ENCODE measurements at places on chromosomes 13 and 19.

DNA sequence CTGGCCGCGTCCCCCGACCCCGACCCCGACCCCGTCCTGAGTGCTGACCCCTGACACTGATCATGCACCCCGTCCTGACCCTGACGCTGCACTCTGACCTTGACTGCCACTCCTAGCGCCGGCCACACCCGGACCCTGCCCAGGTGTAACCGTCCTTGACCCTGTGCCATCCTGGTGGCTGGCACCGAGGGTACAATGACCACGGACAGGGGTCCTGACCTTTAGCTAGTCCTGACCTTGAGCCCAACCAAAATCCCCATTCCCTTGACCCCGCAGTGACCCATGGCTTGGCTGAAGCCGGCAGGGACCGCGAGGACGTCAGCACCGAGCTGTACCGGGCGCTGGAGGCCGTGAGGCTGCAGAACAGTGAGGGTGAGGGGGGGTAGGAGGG is 25.9 kb downstream of the CLEC4M start:
- DNase-seq: no peak

DNA sequence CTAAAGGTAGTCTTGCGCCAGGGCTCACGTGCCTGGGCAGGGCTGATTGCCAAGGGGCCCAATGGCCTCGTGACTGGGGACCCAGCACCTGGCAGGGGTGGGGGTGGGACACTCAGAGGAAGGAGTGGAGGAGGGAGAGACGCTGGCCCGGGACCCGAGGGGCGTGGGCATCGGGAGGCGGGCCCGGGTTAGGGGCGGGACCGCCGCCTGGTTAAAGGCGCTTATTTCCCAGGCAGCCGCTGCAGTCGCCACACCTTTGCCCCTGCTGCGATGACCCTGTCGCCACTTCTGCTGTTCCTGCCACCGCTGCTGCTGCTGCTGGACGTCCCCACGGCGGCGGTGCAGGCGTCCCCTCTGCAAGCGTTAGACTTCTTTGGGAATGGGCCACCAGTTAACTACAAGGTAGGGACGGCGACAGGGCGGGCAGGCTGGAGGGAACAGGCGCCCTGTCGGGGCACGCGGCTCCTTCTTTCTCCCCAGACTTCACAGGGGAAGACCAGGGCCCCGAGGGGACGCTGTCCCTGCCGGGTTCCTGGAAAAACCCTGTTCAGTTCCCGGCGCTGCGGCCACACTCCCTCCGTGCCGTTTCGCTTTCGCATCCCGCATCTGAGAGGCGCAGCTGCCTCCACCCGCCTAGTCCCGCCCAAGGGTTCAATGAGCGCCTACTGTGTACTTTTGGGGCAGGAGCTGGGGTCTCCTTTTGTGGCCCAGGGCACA is at the start of gene IFI30:
Gene IFI30, plus strand, starts transcription at position 242 of the 717 bp plus-strand sequence. Its CDS starts 29 bp downstream, at position 271.
- peak; percentile 38 for DNase-seq

GRCh38 chr19:38700350-38700901 is 43.8 kb downstream of the CAPN12 start:
- DNase-seq: no peak

DNA sequence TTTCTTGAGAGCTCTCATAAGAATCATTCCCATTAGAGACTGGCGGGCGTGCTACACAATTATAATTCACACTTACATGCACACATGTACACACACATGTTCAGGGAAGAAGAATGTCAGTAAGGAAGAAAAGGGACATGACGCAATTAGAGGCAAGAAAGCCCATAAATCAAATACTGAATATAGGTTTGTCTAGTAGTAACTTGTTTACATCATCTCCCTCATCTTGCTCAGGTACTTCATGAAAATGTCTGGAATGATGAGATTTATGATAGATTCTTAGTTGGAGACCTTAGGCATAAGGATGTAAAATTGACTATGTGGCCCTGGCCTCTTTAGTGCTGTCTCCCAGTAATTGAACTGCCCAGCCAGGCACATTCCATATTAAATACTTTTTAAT is 628.0 kb upstream of the PCDH20 start:
- no peak for DNase-seq

DNA sequence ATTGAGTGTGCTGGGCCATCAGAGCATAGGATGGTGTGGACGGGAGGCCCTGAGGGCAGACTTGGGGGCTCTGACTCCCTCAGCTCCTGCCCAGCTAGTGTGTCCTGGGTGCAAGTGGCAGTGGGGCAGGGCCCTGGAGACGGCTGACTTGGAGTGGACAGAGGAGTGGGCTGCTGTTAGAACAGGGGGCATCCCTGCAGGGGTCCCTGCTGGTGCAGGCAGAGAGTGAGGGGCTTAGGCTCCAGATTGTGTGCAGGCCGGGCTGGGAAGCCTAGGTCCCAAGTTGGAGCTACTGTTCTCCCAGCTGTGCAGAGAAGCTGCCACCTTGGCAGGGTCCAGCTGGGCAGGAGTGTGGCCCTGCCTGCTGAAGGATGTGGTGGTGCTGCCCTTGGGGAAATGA is 8.6 kb downstream of the KCTD15 start:
- DNase-seq: no peak

DNA sequence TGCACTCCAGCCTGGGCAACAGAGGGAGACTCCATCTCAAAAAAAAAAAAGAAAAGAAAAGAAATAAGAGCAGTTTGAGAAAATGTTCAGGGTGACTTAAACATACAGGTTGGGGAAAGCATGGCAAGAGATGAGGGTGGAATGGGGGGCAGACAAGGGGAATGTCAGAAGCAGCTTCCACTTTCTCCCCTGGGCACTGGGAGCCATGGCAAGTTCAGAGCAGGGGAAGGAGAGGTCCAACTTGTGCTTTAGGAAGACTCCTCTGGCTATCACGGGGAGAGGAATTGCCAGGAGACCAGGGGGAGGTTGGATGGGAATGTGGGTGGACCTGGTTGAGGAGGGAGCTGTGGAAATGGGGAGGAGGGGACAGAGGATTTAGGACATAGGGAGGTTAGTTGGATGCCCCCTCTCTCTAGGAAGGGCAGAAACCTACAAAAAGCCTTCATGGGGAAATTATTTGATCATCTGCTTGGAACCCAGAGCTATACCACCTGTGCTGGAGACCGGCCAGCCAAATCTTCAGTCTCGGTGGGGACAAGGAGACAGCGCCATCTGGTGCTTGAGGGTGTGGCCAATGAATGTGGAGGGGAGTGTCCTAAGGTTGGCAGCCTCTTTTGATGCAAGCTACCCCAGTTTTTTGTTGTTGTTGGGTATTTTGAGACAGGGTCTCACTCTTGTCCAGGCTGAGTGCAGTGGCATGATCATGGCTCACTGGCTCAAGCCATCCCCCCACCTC is 7.3 kb upstream of the STRN4 start:
- DNase-seq: peak; percentile 36

DNA sequence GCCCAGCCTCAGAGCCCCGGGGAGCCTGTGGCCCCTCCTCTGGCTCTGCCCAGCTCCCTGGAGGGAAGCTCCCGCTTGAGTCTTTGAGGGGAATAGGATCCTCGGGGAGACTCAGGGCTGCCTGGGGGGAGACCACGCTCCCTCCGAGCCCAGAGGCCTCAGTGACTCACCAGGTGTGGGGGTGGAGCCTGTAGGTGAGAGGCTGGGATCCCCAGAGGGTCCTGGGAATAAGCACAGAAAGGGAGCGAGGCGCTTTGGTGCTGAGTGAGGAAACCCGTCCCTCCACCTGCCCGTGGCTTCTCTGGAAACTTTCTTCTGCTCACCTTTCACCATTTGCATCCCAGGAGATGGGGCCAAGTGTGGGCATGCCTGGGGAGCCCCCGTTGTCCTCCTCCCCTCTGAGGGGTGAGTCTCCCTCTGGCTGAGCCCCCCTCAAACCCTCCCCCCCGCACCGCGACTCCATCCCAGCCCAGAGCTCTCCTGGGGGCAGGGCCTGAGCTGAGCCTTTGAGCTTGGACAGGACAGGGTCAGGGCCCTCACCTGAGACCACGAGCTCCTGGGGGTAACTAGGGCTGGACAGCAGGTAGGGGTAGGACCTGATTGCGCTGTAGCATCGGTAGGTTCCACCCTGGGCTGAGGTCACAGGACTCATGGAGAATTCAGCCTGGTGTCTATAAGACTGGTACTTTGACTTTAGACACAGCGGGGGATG is 2.7 kb downstream of the LILRB5 start:
- no peak for DNase-seq

- no peak for DNase-seq
Measured at GRCh38 chr13:73715911-73716510, 418.2 kb downstream of the KLF12 start.

GRCh38 chr19:4456843-4457653 is 546 bp downstream of the UBXN6 start:
- DNase-seq: no peak

GRCh38 chr13:95660981-95661581 is 15.9 kb upstream of the DNAJC3 start:
- DNase-seq: no peak

DNA sequence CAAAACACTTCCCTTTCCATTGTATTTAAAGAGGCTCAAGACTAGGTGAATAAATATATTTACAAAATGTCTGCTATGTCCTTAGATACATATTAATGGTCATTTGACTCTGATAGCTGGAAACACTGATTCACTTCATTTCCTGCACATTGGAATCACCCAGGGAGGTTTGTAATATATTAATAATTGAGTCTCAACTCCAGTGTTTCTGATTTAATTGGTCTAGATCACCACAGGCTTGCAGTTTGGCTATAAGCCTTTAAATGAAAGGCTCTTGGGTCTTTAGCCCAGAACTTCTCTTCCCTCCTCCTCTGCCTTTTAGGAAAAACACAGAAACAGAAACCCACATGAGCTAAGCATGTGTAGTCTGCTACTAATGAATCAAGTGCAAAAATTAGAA is 378.0 kb downstream of the TBC1D4 start:
- DNase-seq: no peak

GRCh38 chr13:24063281-24063877 is 97.1 kb upstream of the SPATA13 start:
- no peak for DNase-seq

DNA sequence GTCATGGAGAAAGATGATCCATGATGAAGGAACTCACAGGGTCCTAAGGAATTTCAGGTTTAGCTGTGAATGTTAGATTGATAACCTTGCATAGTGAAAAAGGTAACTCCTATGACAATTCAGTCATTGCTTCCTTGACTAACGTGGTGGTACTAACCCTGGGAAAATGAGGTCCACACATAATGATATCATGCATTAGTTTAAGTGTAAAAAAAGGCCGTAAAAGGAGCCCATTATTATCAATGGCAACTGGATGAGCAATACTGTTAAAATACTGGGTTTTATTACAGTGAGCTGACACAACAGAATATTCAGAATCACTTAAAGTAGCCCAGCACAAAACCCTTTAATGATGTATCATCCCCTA is 515.4 kb downstream of the DCT start:
- no peak for DNase-seq

DNA sequence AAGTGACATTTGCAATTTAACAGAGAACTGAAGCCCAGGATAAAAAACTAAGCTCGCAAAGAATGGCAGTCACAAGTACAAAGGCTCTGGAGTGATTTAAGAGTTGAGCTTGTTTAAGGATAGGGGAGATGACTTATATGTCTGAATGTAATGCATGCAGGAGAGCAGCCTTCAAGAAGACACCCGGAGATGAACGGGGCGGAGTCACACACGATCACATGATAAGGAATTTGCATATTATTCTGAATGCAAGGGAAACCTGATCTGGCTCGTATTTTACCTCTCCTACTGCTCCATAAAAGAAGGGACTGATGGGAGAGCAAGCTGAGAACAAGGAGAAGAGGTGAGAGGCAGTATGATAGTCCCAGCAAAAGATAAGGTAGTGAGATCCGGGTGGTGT is 12.9 kb downstream of the TBC1D4 start:
- DNase-seq: no peak

Data from stimulated activated CD4-positive, alpha-beta T cell treated with anti-CD3 and anti-CD28 coated beads, TNF-alpha, amount 100 ng/mL, for 48 hours (primary cell).